ENCODE measurements at places on chromosomes 5 and 9.
A peak's percentile ranks its signal among the peaks of the same experiment; 100 is the strongest.

DNA sequence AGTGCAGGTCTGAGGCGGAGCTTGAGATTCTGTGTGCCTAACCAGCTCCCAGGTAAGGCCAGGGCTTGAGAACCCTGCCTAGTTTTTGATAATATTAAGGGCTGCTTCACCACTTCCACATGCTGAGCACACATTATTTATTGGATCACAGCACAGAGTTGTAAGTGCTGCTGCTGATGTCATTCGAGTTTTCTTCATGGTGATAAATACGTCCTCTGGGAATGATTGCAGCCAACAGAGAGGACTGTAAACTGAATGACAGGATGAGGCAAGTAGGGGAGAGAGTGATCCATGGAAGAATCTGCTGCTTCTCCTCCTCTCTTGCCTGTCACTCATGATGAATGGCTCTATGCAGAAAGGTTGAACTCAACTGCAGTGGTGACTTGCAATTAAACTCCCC is 77.9 kb upstream of the VPS13A start:
- DNase-seq = no peak

DNA sequence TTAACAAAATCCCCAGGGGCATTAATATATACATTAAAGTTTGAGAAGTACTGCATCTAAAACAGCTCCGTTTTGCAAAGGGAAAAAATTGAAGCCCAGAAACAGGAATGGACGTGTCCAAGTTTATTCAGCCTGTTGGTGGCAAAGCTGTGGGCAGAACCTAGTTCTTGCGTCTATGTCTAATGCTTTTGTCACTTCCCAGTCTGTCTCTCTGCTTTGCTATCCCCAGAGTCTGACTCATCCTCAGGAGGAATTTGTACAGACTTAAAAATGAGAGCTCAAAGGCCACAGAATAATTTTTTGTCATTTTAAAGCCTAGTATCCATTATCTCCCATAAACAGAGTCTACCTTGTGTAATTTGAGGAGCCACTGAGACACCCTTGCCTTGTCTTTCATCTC is 330.9 kb upstream of the GRIA1 start:
- peak; percentile 75 for DNase-seq

DNA sequence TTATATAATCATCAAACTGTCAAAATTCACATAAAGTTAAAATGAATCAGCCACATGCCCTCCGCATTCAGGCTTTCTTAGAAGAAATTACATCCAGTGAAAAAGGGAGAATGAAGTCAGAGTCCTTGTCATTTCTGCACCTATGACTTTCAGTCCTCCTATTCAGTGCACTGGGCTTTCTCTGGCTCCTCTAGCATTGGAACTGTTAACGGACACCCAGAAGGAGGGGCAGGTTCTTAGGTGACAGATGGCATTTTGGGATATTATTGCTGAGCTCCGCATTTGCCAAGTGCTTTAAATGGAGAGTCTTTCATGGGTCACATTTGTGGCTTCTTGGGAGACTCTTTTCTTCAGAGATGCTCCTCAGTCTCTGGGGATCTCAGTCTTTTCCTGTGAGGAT is 40.0 kb downstream of the ADAMTS19 start:
- no peak for DNase-seq

GRCh38 chr5:170441393-170441784 is 52.2 kb upstream of the KCNMB1 start:
- no peak for DNase-seq

DNA sequence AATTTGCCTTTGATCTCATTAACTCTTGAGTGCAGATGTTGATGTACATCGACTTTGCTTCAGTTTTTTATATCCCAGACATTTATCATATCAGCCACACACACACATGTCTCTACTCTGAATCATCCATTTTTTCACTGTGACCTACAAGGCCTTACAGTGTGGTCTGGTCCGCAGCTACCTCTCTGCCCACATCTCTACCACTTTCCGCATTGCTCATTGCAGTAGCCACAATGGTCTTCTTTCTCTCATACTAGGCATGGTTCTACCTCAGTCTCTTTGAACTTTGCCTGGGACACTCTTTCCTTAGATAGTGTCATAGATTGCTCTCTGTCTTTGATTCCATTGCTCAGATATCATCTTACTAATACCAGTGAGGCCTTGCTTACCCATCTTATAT is 87.9 kb upstream of the FSD1L start:
- peak; percentile 24 for DNase-seq

DNA sequence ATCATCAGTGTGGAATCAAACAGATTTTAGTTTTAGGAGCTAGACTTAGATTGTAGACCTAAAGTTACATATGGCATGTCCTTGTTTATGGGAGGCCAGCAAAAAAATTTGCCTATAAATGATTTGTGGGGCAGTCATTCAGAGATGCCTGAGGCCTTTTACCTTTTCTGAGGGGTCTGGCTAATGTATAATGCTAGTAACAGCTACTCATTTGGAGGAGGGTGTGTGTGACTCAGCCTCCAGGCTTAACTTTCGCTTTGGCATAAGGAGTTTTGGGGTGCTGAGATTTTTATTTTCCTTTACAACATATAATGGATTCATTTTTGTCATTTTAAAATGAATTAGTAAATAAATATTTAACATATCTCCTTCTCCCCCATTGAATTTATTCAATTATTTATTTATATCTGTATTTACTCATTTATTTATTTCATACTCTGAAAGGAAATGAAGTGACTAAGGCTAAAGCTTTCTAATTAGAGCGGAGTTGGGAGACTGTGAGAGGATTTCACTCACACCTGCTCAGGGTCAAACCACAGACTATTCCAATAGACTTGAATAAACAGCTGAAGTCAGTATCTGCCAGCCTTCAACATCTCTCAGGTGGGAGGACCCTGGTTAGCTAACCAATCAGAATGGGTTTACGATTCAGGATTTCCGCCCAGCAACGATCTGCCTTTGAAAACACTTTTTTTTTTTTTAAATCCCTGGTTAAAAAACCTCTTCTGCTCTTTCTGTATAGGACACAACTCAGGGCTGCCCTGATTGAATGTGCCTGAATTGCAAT is 487.5 kb upstream of the SGCD start:
- DNase-seq = no peak

- DNase-seq = no peak
Measured at GRCh38 chr9:126682928-126683697, 69.4 kb downstream of the LMX1B start.

DNA sequence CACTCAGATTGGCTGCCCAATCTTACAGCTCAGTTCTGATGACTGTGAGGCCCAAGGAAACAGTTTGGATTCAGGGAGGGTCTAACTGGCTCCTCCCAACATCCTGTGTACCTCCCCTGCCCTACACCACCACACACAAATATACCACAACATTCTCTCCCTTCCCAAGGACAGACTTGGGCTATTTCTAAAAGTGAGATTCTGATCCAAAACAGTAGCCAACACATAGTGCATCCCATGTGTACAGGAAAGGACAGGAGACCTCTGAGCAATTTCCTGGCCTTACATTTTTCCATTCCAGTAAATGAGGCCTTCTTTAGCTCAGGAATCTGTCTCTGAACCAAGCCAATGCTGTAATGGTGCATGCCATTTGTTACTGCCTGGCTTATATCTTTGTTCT is 20.8 kb downstream of the ZNF366 start:
- peak; percentile 94 for DNase-seq

- no peak for DNase-seq
Measured at GRCh38 chr9:113584428-113585084, 121.0 kb downstream of the RGS3 start.

DNA sequence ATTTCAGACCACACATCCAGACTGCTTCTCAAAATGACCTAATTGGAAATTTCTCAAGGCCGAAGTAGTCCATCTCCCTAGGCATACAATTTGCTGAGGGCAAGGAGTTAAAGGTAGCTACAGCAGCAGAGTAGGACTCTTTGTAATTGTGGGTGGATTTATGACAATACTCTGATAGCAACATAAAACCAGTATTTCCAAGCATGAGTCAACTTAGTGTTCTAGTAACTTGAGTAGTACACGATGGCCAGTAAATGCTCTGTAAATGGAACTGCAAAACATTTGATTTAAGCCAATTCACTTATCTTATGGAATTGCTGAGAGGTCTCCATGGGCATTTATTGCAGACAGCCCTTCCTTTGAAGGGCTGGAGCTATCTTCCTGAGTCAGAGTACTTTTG is 352.2 kb downstream of the PLK2 start:
- no peak for DNase-seq

GRCh38 chr5:132315529-132316067 is 21.4 kb downstream of the SLC22A4 start:
- no peak for DNase-seq

DNA sequence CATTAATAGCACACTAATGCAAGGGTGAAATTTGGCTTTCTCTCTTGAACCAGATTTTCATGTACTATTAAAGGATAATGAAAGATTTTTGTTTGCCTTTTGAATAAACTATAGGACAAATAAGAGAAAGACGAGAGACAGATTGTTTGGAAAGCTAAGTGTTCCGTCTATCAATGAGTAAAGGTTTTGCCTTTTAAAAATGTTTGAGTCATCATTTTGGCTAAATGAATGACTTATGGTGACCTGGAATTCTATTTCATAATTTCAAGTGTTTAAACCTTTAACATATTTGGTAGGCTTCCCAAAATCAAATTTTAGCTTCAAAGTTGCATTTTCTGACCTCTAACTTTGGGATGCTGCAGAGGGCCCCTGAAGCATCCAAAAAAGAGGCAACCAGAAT is 145.2 kb downstream of the SLC25A46 start:
- DNase-seq = no peak

- peak; percentile 55 for DNase-seq
Measured at GRCh38 chr5:10760096-10760920, 726 bp downstream of the DAP start.

DNA sequence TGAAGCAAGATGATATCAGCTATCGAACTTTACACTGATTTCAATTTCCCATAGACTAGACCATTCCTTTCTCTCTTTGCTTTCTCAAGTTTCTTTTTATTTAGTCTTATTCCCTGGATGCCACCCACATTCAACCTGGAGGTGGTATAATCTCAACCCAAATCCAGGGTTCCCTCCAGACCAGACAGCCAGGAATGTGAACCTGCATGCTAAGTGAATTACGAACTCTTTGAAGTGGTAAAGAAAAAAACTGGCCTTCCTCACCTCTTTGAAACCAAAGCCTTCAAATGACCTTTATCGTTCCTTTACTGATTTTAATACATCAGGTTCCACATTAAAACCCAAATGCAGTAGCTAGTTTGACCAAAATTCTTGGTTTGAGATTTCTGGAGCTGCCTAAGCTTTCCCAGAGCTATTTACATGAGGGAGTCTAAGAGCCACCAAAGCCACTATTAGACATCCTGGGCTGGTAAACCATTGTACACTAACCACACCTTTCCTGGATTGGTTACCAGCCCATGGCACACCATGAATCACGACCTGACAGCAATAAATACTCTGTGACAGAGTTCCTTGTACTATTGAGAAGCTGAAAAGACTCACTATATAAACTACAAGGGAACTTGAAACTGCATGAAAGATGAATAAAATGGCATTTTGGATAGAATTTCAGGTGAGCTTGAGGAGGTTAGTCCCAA is 323.7 kb downstream of the ADAMTS6 start:
- DNase-seq = no peak

DNA sequence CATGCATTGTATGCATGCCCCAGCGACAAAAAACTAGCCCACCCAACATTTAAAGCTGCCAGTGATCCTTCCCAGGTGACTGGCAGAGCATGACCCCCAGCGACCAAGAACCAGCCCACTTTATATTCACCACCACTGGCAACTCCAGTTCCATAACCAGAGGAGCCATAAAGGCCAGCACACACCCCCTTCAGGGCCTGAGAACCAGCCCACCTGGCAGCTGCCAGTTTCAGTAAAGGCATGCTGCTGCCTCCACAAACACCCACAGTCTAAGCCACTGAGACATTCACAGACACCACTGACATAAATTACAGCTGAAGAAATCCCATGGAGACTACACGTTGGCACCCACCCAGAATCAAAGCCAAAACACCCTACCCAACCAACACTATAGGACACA is 46.9 kb upstream of the RGS7BP start:
- DNase-seq = no peak

DNA sequence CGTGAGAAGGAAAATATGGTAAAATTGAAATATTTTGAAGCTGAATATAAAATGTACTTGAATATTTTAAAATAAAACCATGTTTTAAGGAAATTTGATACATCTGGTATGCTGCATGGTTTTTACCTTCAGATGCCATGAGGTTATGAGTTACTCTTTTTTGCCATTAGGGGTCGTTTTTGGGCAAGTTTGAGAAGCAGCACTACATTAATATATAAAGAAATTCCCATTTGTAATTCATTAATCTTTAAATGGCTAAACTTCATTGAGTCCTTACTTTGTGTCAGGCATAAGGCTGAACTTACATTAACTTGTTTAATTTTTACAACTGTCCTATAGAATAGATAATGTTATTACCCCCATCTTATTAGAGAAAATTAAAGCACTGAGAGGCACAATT is 152.3 kb downstream of the KDM4C start:
- peak; percentile 25 for DNase-seq

All from AG10803 (cell line).